A172 (cell line): ENCODE measurements at places on chromosomes 16 and 17. TPM values are rescaled to one million over a fixed set of nuclear protein-coding genes. Genes with fewer than 3 reads are reported as not detected.

DNA sequence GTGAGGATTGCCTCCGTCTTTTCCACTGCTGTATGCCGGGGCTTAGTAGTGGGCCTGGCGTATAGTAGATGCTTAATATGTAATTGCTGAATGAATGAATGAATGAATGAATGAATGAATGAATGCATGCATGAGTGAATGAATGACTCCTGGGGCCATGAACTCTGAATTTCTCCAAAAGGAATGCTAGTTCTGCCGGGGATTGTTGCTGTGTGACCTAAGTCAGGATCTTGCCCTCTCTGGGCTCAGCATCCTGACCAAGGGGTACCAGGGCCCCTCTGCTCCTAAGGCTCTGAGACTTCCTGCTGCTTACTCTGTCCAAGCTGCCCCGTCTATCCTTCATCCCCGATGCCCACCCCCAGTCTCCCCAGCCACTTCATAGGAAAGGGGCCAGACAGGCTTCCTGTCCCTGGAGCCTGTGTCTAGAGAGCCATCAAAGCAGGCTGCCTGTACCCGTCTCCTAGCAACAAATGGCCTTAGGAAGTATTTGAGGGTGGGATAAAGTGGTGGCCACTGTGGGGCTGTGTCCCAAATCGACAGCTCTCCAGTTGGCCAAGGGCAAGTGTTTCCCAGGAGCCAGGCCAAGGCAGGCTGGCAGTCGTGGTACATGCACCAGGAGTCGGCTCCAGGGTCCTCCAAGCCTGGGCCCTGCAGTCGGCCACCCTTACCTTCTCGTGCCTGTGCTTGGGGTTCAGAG, 11.6 kb upstream of the MPRIP start:
- no peak for DNase-seq

TMC7 gene
- 0.84 and 1.2 TPM in 2 replicates for total RNA-seq

DNA sequence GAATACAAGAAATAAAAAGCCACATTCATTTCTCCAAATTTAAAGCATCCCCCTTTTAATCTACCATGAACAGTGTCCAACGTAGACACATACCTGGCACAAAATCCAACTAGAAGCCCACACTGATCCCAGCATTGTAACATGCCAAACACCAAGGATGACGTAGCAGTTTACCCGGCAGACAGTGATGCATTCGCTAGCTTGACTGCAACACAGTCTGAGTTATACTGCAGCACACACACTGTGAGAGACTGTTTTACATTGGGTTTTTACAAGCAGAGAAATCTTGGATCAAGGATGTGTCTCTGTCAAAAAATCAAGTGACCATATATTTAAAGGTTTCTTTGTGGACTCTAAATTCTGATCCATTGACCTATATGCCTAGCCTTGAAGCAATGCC, 74.5 kb upstream of the C17orf78 start:
- DNase-seq: no peak

GRCh38 chr17:60560860-60561257, 34.8 kb upstream of the APPBP2 start:
- no peak for DNase-seq

DNA sequence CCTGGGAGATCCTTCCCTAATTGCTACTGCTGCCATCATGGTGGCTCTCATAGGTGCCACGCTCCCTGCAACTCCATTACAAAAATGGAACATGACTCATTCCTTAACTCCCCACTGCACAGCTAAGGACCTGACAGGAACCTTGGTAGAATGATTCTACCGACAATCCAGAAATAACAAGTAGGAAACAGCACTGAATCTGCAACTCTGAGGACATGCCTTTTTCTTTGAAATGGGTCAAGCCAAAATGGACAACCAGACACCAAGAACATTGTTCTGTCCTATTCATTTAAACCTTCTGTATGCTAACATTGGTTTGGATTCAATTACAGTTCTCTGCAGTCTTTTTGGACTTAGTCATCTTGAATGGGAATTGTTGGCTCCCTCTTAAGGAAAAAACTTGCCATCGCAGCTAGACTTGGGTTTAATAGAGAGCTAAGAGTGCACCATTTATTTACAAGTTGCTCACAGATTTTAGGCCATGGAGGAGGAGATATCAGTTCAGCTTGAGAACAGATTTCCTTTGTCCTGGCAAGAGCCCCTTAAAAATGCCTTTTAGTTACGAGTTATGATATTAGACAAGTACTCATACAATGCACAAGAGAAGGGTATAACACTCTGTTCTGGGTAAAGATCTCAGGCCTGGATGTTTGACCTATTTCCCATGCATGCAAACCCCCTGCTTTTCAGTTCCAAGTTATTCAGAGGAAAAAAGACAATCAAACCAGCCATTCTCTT, 20.9 kb upstream of the NSRP1 start:
- peak; percentile 81 for DNase-seq

GRCh38 chr17:53807286-53807685, 15.4 kb upstream of the KIF2B start:
- no peak for DNase-seq

- DNase-seq: peak; percentile 68
Observed at GRCh38 chr17:2174468-2175293, 119.8 kb downstream of the HIC1 start.

MT1X gene
- 24.9 and 97.3 TPM in 2 replicates for total RNA-seq

PIMREG gene
- 81.2 and 96.3 TPM in 2 replicates for total RNA-seq

FOXL1 gene
- 4.6 and 7.6 TPM in 2 replicates for total RNA-seq

HAS3 gene
- total RNA-seq: 0.31 and 0.38 TPM in 2 replicates

INCA1 gene
- 0.88 and 1.5 TPM in 2 replicates for total RNA-seq

LIMD2 gene
- 43.2 and 75.7 TPM in 2 replicates for total RNA-seq
